ENCODE measurements at places on chromosomes 16 and 17.
A peak's percentile ranks its signal among the peaks of the same experiment; 100 is the strongest.

DNA sequence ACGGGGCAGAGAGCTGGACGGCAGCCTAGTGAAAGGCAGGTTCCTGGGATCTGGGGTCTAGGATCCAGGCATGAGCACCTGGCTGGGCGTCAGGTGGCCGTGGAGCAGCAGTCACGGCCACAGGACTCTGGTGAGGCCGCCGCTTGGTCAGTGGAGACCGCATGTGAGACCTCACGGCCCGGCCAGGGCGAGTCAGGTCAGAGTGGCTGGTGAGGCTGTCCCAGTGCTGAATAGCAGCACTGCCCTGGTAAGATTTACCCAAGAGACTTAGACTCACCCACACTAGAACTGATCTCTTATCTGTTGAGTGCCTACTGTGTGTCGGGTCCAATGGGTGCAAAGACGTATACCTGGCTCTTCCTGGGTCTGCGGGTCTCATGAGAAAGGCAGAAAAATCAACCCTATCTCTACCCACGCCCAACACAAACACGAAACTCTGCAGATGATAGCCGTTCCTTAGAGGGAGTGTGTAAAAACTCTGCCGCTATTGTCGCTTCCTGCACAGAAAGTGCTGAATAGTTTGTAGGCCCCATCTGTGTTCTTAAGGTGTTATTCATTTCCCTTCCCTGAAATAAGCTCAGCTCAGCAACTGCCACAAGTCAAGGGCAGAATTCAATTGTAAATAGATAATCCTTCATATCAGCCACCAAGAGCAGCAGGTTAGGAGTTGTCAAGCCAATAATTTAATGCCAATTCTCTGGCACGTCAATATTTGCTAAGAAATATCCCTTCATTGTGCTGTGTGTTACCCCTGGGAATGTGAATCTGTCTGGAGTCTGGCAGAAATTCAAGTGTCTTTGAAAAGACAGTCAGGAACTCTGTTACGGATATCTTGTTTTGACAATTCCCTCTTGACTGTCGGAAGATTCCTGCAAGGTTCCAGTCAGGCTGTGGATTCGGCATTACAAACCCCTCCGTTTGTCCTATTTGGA is 240.0 kb downstream of the NTN1 start:
- no peak for DNase-seq

DNA sequence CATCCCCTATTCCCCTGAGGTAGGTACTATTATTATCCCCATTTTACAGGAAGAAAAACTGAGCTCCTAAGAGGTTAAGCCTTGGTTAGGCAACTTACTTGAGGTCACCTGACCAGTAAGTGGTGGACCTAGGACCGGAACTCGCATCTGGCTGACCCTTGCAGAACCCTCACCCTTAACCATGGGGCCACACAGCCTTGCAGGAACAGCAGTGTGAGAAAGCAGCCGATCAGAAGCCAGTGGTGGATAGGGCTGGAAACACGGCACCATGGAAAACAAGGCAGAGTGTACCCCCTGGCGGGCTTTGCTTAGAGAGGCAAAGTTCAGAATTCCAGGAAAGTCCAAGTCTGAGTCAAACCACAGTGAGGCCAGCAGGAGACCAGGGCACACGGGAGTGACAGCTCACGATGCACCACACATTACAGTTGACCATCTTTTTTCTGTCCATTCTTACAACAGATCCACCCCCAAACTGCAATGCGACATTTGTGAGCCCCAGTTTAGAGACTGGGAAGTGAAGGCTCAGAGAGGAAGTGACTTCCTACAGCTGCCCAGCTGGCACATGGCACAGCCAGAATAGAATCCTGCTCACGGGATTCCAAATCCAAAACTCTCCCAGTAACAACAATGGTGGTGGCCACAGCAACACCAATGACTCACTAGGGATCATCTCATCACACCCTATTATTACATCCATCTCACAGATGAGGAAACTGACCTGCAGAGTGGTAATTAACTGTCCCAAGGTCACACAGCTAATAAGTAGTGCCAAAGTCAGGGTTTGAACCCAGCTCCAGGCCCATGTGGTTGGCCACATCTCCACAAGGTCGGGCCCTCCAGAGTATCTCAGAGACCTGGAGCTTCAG is 20.3 kb downstream of the KIFC3 start:
- DNase-seq, result no peak

DNA sequence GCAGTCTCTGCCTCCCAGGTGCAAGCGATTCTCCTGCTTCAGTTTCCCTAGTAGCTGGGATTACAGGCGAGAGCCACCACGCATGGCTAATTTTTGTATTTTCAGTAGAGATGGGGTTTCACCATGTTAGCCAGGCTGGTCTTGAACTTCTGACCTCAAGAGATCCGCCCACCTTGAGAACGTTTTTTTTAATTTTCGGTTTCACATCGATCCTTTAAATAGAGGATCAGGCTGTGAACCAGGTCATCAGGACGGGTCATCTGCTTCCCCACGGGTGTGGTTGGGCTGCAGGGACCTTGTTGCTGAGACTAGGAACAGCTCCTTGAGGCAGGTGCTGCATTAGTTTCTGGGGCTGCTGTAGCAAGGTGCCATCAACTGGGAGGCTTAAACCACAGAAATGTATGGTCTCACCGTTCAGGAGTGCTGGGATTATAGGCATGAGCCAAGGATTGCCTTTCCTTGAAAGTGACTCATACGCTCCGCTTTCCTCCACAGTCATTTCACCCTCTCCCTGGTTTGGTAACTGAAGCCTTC is 7.9 kb upstream of the NAGPA start:
- no peak for DNase-seq

GRCh38 chr16:84738255-84739038 is 38.6 kb downstream of the USP10 start:
- peak; percentile 79 for DNase-seq

DNA sequence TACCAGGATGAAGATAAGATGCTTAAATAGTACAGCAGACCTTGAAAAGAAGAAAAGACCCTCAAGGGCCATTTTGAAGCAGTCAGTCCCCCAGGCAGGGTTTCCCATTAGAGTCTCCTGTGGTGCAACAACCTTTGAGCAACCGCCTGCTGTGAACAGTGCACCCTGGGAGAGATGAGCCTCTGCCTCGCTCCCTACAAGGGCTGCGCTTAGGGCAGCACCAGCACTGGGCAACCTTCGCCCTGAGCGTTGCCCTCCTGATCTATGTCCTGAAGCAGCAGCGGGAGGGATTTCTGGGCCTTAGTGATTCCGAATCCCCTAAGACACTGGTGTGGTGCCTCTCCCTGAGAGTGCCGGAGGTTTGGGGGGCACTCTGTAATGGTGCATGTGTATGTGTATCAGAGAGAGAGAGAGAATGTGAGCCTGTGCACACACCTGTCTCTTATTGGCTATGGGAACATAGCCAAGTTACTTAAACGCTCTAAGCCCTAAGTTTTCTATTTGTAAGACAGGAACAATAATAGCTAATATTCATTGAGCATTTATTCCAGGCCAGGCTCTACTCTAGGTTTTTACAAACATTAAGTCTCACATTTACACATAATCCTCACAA is 25.2 kb upstream of the ABCC12 start:
- DNase-seq, result no peak

- no peak for DNase-seq
Observed at GRCh38 chr17:67041531-67041930, 2.8 kb upstream of the CACNG1 start.

- DNase-seq, result no peak
Observed at GRCh38 chr17:28425206-28425605, 19.2 kb upstream of the SLC46A1 start.

DNA sequence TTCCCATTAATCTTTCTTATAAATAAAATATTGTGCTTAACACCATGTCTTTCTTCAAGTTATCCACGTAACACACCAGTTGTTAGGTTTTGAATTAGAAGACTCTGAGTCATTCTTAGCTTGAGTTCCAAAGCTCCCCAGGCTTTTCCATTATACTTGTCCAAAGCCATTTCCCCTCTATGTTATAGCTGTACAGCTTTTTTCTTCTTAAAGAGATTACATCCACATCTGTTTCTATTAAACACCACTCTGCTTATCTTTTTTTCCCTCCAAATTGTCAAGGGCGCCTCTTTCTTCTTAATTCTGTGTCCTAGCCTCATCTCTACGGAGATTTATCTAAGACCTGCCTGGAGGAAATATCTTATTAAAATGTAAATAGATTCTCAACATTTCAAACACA is 139.4 kb upstream of the CPHXL start:
- DNase-seq, result no peak

DNA sequence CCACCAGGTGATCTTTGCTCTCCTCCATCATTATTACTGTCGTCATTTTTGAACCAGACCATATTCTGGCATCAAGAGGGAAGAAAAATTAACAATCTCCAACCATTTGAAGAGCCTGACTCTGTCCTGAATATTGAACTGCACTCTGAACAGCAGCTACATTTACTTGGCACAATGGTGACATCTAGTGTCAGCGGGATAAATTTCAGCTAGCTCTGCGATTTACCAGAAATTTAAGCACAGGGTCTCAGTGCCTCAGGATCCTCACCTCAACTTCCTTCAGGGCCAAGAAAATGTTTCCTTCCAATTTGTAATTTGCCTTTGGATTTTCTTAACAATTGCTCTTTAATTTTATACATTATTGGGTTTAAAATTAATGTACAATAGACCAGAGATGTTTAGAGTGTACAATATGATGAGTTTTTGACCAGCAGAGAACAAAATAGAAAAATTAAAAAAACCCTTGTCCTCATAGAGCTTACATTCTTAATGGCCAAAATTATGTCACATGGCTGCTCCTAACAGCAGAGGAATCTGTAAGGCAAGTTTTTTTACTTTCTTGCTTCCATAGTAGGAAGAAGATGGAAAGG is 10.7 kb upstream of the ZNF19 start:
- DNase-seq, result peak; percentile 54

DNA sequence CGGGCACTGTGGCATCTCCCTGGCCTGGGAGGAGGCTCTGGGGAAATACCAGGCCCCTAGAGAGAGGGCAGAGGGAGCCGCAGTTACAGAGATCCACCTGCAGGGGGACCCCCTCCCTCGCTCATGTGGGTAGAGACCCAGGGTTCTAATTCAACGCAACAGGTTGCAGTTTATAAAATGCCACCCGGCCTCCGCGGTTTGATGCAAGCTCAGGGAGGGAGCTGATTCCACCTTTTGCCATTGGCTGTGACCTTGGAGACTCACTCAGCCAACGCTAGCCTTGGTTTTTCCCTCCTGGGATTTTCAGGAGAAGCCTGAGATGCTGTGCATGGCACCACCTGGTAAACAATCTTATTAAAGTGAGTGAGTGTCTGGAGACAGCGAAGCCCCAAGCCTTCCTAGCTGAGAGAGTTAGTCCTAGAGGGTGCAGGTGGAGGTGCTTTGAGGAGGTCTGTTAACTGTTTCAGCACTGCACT is 12.1 kb downstream of the TTLL6 start:
- DNase-seq, result peak; percentile 70

DNA sequence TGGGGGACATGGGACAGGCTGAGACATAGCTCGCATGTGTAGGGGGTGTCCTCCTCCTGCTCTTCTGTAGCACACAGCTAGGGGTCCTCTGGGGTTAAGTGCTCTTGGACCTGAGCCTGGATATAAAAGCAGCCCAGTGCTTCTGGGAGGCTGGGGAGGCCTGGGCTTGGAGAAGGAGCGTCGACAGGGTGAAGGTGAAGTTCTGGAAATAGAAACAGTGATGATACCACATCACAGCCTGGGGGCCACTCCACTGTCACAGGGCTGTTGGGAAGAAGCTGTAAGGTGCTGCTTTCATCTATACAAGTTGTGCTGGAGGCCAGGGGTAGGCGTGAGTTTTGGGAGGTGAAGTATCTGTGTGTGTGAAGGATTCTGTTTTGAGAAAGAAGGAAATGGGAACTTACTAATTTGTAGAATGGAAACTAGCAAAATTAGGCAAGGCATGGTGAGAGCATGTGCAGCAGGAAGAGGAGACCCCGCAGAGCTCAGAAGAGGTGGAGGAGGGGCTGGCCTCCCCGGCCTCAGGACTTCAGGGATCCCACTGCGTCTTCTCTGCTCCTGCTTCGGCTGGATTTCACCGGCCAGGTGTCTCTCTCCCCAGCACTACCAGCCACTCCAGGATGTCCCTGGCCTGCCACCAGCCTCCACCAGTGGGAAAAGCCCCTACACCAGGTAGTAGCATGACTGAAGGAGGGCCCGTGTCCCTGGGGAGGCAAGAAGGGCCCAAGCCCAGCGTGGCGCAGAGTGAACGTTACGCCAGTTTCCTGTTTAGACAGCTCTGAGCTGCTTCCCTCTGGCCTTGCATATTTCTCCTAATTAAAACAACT is 19.4 kb downstream of the PLCG2 start:
- DNase-seq, result no peak

- DNase-seq, result no peak
Observed at GRCh38 chr17:14351493-14351892, 50.6 kb downstream of the HS3ST3B1 start.

DNA sequence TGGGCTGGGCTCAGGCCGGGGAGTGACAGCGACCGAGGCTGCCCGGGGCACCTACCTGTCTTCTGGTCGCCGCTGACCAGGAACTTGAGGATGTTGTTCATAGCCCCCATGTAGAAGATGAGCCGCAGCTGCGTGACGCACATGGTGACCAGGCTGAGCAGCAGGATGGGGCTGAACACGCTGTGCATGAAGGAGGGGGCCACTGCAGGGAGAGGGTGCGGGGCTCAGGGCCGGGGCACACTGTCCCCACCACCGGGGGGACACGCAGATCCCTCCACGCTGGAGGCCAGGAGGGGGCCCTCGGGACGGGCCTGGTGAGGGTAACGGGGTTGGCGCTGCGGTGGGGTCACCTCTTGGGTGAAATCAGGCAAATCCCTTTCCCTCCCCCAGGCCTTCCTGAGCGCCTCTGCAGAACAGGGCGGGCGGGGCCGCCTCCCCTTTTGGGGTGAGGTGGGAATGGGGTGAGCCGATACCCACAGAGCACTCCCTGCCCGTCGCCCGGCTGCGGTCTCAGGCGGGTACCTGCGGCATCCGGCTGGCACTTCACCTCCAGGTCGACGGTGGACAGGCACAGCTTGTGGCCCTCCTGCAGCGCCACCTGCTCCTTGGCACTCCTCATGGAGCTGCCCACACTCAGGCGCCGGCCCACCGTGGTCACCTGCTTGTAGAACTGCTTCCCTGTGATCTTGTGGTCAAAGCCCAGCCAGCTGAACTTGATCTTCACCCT is 28.3 kb upstream of the PITPNA start:
- DNase-seq, result no peak

DNA sequence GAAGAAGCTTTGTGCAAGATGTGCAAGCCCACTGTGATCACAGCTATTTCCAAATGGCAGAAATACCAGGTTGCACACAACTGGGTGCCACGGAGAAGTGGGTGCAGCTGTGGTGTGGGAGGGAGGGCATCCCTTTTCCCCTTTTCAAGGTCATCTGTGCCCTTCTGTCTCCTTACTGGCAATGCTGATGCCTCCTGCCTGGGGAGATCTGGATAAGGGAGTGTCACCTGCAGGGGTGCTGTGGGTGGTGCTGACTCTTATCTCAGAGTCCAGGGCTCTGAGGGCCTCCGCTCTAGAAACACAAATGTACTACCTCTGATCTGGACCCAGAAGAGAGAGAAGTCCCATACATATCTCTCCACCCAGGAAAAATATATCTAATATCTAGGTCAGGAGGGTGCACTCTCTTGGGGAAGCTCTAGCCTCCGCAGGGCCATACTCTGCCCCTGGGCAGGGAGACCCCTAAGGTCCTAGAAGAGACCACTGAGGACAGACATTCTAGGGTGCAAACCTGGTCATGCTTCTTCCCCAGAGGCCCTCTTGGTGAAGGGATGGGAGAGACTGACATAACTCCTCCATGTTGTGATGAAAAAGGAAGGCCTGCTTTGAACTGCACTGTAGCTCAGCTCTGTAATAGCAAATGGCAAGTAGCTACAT is 18.5 kb downstream of the NPRL3 start:
- no peak for DNase-seq

- no peak for DNase-seq
Observed at GRCh38 chr16:82667437-82667836, 40.7 kb downstream of the CDH13 start.

GRCh38 chr17:69268543-69269014 is 40.0 kb upstream of the ABCA10 start:
- no peak for DNase-seq

Measured in ureter (tissue), 1 donor.